ENCODE measurements at places on chromosomes 1 and 21. TPM values are rescaled to one million over a fixed set of nuclear protein-coding genes. Genes with fewer than 3 reads are reported as not detected.

The ZNF692 gene
- polyA plus RNA-seq = 89.3 TPM

The FAAH gene
- 34.3 TPM for polyA plus RNA-seq

The PRAMEF10 gene
- polyA plus RNA-seq = not detected

The CCDC181 gene
- 11.0 TPM for polyA plus RNA-seq

The NID1 gene
- 92.7 TPM for polyA plus RNA-seq

The FCGR3A gene
- 17.1 TPM for polyA plus RNA-seq

The RPE65 gene
- 3.7 TPM for polyA plus RNA-seq

The KCNT2 gene
- 11.2 TPM for polyA plus RNA-seq

The MPL gene
- polyA plus RNA-seq = 0.51 TPM

The FMOD gene
- 70.1 TPM for polyA plus RNA-seq

The OR2L8 gene
- polyA plus RNA-seq = not detected
